Bronchus fibroblast of lung (primary cell): ENCODE measurements at places on chromosomes 2 and 18. TPM values are rescaled to one million over a fixed set of nuclear protein-coding genes. Genes with fewer than 3 reads are reported as not detected.

Gene CHST9
- total RNA-seq = not detected in 2 replicates

Gene DAW1
- 4.9 and 6.5 TPM in 2 replicates for total RNA-seq

Gene HOXD9
- total RNA-seq = not detected in 2 replicates

Gene NIF3L1
- 25.7 and 33.6 TPM in 2 replicates for total RNA-seq

Gene UGT1A4
- total RNA-seq = not detected in 2 replicates

Gene C1QL2
- not detected in 2 replicates for total RNA-seq

Gene ALKAL2
- not detected in 2 replicates for total RNA-seq
